ENCODE measurements at places on chromosomes 16 and 17. TPM values are rescaled to one million over a fixed set of nuclear protein-coding genes. Genes with fewer than 3 reads are reported as not detected.

DNA sequence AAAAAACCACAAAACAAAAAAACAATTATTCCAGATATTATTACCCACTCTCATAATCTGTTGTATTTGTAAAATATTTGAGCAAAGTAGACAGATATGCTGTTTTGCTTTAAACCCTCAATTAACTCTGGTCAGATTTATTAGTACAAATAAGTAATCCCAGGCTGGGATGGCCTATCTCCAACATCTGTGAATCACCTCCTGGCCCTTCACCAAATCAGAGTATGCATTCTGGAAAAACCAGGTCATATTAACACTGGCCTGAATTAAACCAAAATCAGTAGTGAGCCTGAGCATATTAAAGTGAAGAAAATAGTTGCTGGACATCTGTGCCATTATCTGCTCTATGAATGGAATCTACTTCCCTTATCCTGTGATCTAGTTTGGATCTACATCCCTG is 41.0 kb downstream of the STAT3 start:
- no peak for DNase-seq

DNA sequence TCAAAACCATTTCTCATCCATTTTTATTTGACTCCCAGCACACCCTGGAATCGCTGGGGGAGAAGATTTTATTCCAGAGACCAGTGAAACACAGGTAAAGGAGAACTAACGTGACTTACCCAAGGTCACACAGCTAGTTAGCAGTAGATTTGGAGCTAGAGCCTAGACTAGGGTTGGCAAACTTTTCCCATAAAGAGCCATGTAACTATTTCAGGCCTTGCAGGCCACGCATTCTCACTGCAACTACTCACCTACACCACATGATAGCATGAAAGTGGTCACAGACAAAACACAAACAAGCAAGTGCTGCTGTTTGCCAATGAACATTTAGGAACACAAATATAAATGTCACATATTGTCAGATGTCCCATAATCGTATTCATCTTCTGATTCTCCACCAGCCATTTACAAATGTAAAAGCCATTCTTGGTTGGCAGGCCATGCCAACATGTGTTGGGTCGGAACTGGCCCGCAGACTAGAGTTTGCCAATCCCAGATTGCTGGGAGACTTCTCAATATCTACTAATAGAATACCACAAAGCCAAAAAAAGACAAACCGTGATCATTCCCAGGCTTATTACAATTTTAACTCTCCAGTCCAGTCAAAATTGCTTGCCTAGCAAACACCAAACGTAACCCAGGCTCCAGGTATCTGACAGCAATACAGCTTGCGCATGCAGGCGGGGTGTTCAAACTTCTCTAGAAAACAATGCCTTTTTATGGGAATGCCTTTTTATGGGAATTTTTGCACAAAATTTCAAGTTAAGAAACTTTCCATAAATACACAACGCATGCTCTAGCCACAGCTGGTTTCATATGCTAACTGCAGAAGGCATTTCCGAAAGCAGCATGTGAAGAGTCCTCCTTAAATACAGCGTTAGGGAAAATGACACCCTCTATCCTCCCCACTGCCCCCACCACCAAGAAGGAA is 20.9 kb downstream of the ZFHX3 start:
- DNase-seq, result no peak

- no peak for DNase-seq
Measured at GRCh38 chr16:52634528-52634927, 87.6 kb upstream of the TOX3 start.

DNA sequence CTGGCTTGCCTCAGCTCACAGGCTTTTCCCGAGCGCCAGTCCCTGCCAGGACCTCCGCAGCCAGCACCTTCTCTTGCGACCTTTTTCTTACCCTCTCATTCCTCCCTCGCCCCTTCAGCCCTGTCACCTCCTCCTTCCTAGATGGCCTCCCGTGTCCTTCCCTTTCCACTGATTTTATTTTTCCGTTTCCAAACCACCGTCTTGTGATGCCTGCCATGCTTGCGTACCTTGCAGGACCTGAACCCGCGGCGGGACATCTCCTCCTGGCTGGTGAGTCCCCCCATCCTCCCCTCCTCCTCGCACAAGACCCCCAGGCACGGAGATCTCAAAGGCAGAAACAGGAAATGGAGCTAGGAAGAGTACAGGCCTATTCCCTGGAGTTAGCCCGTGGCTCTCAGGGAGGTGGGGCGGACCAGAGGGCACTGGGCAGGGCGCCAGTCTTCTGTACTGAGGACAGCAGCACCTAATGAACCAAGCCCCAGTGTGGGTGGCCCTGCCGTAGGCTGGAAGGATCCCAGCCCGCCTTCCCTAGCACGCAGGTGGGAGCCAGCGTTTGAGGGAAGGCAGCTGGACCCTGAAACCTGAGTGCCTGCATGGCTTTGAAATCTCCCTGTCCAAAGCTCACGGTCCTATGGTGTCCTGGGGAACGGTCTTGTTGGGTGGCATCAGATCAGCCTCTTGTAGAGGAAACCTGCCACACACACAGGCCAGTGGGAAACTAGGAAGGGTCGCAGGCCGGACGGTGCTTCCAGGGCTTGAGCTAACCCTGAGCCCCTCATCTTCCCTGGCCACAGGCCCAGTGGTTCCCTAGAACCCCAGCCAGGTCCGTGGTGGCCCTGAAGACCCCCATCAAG is 612 bp downstream of the CISD3 start:
- peak; percentile 94 for DNase-seq

- DNase-seq, result no peak
Measured at GRCh38 chr17:77054936-77055335, 85.8 kb upstream of the SEC14L1 start.

- no peak for DNase-seq
Measured at GRCh38 chr16:61182391-61182790, 853.8 kb downstream of the CDH8 start.

GRCh38 chr17:40526668-40527067 is 25.2 kb upstream of the TNS4 start:
- DNase-seq, result no peak

DNA sequence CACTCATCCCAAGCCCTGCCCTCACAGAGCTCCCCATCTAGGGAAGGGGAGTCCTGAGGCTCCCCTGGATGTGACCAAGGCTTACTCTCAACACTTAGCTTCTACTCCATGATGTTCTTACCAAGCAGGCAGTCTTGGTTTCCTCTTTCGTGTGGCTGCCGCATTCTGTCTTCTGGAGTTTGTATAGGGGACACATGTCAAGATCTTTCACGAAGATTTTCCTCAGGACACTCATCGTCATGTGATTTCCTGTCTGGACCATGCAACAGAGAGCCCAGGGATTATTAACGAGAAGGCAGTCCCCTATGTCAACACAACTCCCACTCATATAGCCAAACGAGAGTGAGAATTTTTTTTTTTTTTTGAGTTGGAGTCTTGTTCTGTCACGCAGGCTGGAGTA is 10.4 kb downstream of the PRSS54 start:
- DNase-seq, result no peak

GRCh38 chr16:27253526-27253930 is 15.0 kb downstream of the NSMCE1 start:
- no peak for DNase-seq

DNA sequence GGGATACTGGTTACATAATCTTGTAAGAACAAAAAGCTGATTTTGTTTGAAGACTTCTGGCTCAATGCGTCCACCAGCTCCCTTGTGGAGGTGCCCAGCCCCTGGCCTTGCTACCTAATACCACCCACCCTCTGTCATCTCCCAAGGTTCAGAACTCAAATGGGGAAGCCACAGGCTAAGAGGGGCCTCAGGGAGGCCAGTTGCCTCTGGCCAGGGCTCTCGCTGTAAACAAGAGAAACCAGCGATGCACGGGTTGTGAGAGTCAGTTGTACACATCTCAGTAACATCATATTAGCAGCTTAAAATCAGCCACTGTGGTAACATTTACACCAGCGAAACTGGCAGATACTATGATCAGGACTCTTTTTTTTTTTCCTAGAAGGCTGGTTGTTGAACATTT is 6.0 kb downstream of the TEKT5 start:
- no peak for DNase-seq

GRCh38 chr17:78923660-78924453 is 1.3 kb downstream of the TIMP2 start:
- peak; percentile 95 for DNase-seq

- no peak for DNase-seq
Measured at GRCh38 chr17:50135316-50136095, 5.5 kb upstream of the SAMD14 start.

- peak; percentile 31 for DNase-seq
Measured at GRCh38 chr16:15857724-15858560, 1.1 kb upstream of the MYH11 start.

The KNOP1 gene
- 20.7 TPM for total RNA-seq

The SMPD3 gene
- total RNA-seq, result 62.3 TPM

The FADS6 gene
- 0.14 TPM for total RNA-seq

The MYCBPAP gene
- total RNA-seq, result 3.4 TPM

The PAM16 gene
- 31.9 TPM for total RNA-seq

The KRT20 gene
- 1,312 TPM for total RNA-seq

The TEX14 gene
- total RNA-seq, result not detected

The KRTAP9-8 gene
- not detected for total RNA-seq

The VMO1 gene
- total RNA-seq, result 0.67 TPM
